ENCODE measurements at places on chromosomes 2 and 18. TPM values are rescaled to one million over a fixed set of nuclear protein-coding genes. Genes with fewer than 3 reads are reported as not detected.

GRCh38 chr18:22800551-22800951 is 132.6 kb upstream of the RBBP8 start:
- no peak for DNase-seq
- no peak overlapping the region for H3K27ac ChIP-seq
- H3K4me1 ChIP-seq = no peaks in the 10 kb centered on the region
- H3K36me3 ChIP-seq = no peaks in the 10 kb centered on the region
- no peak overlapping the region for H3K4me3 ChIP-seq

- H3K27ac ChIP-seq = no peak overlapping the region
- H3K4me3 ChIP-seq = no peak overlapping the region
- no peak for DNase-seq
- H3K4me1 ChIP-seq = no peaks in the 10 kb centered on the region
Observed at GRCh38 chr2:128545829-128546228, 227.2 kb upstream of the HS6ST1 start.

DNA sequence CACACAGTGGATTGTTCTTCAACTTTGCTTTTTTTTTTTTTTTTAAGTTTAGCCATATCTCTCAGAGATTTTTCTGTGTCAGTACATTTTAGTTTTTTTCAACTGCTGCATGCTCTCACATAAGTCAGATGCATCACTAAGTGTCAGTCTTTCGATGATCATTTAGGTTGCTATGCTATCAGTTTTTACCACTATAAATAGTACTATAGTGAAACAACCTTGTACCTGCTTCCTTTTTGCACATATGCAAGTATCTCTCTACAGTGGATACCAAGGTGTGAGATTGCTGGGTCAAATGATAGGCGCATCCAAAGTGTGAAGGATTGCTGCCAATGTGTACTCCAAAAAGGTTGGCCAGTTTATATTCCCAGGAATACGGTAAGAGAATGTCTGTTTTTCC is 33.5 kb upstream of the MAP4K3 start:
- no peak overlapping the region for H3K4me3 ChIP-seq
- no peak for DNase-seq
- H3K4me1 ChIP-seq = peaks cover 34% of the 10 kb centered on the region
- H3K27ac ChIP-seq = no peak overlapping the region
- H3K36me3 ChIP-seq = no peaks in the 10 kb centered on the region

GRCh38 chr2:191545361-191545760 is 132.6 kb upstream of the NABP1 start:
- no peaks in the 10 kb centered on the region for H3K27me3 ChIP-seq
- no peak overlapping the region for H3K27ac ChIP-seq
- DNase-seq = no peak
- H3K4me1 ChIP-seq = no peaks in the 10 kb centered on the region
- no peak overlapping the region for H3K4me3 ChIP-seq

GRCh38 chr2:223416815-223417610 is 185.1 kb downstream of the SCG2 start:
- no peak overlapping the region for H3K4me3 ChIP-seq
- no peaks in the 10 kb centered on the region for H3K27me3 ChIP-seq
- DNase-seq = no peak
- no peaks in the 10 kb centered on the region for H3K4me1 ChIP-seq

DNA sequence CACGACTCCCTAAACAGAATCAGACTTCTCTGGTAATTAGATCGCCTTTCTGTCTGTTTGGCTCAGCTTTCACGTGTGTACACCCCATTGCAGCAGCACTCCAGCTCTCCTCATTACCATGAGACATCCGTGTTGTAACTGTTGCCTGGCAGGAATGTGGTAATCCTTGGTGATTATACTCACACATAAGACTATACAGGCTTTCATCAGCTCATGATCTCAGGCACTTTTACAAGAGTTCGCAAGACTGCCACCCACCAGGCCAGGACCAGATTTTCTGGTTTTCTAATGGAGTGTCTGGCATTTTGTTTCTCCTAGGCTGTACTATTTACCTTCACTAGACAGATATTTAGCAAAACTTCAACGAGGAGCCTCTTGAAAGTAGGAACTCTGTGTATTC is 50.2 kb downstream of the ACVR1 start:
- no peak for DNase-seq
- no peaks in the 10 kb centered on the region for H3K27me3 ChIP-seq
- peaks cover 16% of the 10 kb centered on the region for H3K4me1 ChIP-seq
- H3K36me3 ChIP-seq = no peaks in the 10 kb centered on the region
- H3K27ac ChIP-seq = no peak overlapping the region
- H3K4me3 ChIP-seq = no peak overlapping the region

AFF3 gene
- total RNA-seq = 0.61 TPM

MC4R gene
- not detected for total RNA-seq
